ENCODE measurements at places on chromosomes 7 and 10.

DNA sequence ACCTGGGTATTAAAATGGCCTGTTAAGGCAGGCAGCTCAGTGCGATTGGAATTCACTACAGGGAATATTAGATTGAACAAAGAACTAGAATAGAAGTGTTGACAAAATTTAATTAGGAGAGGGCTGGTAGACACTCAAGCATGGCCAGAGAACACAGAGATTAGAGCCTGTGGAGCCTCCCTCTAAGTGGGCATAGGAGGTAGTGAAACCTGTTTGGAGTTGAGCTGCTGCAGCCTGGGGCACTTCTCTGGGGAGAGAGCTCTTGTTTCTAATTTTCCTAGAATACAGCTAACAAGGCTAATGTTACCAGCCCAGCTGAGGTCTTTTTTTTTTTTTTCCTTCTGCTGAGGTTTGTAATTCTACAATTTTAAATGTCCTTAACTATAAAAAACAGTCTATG is 46.4 kb downstream of the TMEM168 start:
- DNase-seq = no peak

GRCh38 chr7:98282703-98283102 is 1.2 kb downstream of the BRI3 start:
- no peak for DNase-seq

- no peak for DNase-seq
These were observed 528.5 kb downstream of the LRMDA start for GRCh38 chr10:75959912-75960311.

DNA sequence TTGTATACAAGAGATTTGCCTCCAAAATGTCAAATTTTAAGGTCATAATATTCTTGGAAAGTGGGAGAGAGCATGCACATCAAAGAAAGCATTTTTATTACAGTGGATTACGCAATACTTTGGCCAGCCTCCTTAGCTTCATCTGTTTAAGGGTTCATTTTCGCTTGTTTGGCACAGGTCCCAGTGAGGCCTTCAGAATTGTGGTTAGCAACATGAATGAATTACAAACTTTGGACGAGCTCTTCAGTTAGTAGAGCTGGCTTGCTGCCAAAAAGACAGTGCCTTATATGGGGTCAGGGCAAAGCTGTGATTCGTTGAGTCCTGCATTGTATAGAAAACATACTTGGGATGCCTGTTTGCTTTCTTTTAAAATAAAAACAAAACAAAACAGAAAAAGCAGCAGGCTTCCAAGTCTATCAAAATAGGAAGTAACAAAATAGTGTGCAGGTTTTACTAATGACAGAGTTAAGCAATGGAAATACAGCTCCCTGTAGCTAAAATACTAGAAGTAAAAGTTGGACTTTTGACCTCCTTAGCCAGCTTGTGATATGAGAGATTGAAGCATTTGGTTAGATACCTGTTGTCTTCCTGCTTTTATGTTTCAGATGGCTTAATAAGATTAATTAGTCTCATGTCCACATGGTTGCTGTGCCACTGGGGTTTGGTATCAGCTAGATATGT is 190.8 kb downstream of the MLLT10 start:
- peak; percentile 99 for DNase-seq

DNA sequence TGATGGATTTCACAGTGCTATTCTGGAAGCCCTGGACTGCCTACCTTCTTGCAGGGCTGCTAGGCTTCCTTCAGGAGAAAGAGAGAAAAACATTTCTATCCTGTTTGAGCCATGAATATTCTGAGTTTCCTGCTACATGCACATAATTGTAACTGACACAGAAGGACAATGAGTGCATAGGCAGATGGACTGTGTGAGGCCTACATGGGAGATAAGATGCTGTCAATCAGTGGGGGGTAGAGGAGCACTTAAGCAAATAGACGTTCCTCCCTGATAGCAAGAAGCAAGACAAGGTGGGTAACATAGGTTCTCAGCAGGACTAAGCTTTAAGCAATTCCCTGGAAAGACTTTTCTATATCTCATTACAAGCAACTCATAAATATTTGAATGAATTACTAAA is 11.6 kb downstream of the ALDH18A1 start:
- no peak for DNase-seq

- no peak for DNase-seq
These were observed 235.4 kb downstream of the KIAA1217 start for GRCh38 chr10:24444337-24444736.

DNA sequence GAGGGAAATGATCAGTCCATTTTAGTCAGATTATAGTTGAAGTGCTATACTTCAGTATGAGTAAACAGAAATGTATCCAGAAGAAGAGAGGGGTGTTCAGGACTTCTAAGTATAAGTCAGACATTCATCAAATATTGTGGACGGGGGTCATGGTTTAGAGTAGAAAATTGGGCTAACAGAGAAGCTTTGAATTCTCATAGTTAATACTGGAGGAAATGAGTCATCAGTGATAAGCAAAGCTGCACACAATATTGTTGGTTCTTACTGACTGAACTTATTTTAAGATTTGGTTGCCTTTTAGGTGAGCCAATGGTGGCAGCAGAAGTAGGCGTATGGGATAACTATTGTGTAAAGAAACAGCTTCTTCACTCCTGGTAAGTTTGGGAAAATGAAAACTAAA is 1.7 kb upstream of the SUMF2 start:
- DNase-seq = peak; percentile 42

DNA sequence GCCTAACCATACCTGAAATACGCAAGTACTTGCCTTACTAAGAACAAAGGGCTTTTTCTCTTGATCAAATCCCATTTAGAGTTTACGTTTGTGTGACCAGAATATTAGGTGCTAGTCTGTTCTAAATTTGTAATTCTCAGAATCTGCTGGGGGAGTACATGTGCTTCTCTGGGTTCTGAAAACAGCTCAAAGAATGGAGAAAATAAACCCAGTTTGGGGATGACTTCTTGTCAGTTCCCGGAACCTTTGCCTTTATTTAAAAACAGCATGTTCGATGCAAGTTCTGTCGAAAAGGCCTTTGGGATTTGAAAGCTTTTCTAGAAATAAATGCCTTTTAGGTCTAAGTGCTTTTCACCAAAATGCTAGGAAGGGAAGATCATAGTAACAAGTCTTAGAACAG is 147.0 kb downstream of the ARID5B start:
- DNase-seq = no peak

Data from AG09309 (cell line).